Stomach (tissue), 19 donors: ENCODE measurements at places on chromosomes 5 and 9. TPM values are rescaled to one million over a fixed set of nuclear protein-coding genes. Genes with fewer than 3 reads are reported as not detected.
A peak's percentile ranks its signal among the peaks of the same experiment; 100 is the strongest.

GRCh38 chr9:70229579-70229978, 29.2 kb upstream of the SMC5 start:
- DNase-seq, result no peak

DNA sequence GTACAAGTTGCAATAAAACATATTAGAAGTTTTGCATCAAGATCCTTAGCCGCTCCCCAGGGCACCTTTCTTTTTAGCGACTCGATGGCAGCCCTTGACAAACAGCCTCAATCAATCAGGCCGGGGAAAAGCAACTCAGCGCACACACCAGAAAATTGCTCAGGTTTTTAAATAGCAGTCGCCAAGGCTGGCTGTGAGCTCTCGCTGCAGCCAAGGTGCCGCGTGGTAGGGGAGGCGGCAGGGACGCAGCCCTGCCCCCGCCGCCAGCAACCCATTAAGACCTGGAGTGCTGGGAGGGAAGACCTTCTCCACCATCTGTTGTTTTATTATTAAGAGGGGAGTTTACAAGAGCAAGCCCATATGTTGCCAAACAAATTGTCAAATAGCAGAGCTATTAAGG, 22.6 kb downstream of the ASS1 start:
- peak; percentile 59 for DNase-seq

DNA sequence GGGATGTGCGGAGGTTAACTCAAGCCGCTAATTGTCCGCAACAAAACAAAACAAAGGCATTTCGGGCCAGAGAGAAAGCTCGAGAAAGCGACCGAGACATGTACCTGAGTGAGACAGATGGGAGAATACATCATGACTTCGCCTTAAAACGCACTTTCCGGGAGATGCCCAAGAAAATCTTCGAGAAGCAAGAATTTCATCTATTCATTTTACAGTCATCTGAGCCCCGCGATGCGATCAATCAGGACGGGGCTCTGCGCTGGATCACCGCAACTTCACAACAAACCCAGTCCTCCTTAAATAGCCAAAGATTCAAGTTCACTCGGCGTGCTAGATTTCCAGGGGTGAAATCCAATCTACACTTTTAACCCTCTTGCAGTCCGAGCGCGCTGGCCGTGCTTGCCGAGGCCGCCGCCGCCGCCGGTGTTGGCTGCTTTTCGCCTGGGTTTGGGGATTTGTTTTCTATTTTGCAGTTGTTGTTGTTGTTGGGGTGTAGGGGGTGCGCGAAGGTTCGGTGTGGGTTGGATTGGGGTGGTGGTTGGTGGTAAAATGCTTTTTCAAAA, 482 bp downstream of the NFIB start:
- peak; percentile 77 for DNase-seq

GRCh38 chr5:603081-603998, 8.8 kb upstream of the CEP72 start:
- peak; percentile 21 for DNase-seq

DNA sequence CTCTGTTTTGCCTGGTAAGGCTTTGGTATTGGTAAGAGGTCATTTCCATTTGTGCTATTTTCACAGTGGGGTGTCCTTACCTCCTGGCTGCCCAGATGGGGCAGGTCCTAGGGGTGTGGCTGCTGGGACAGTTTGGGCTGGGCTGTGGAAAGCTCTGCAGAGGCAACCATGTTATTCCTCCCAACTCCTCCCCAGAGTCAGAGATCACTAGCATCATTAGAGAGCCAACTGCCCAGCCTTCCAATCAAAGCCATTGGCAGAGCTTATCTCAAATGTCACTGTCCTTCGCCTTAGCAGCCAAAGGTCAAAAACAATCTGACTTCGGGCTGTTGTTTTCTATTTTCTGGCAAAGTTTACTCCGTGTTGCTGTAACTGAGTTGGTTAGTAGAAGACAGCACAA, 33.6 kb upstream of the HRH2 start:
- no peak for DNase-seq

DNAH5 gene
- polyA plus RNA-seq, result 0.61 TPM

GRCh38 chr9:126144196-126144595, 182.4 kb upstream of the MVB12B start:
- DNase-seq, result no peak

DNA sequence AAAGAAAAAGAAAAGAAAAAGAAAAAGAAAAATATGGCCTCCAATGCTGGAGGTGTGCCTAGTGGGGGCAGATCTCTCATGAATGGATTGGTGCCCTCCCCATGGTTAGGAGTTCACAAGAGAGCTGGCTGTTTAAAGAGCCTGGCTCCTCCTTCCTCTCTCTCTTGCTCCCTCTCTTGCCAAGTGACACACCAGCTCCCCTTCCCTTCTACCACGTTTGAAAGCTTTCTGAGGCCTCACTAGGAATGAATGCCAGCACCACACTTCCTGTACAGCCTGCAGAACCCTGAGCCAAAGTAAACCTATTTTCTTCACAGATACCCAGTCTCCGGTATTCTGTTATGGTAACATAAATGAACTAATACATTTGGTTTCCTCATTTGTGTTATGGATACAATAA, 14.4 kb upstream of the GALNT10 start:
- DNase-seq, result no peak

DNA sequence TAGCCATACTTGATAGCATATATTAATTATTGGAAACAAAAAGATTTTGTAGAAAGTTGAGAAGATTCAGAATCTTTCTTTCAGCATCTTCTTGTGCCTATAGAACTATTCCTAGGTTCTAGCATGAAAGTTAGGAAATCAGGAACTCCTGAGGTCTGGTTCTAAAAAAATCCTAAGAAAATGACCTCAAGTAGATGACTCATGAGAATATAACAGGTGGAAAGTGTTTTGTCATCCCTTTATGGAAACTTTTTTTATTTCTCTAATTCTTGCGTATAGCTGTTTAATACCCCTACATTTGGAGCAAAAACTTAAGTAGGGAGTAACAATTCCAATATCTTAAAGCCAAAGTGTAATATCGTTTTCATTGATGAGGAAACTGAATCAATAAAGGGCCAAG, 574.1 kb downstream of the NR2F1-AS1 start:
- DNase-seq, result no peak

- peak; percentile 65 for DNase-seq
These were observed 188.2 kb downstream of the CRB2 start for GRCh38 chr9:123544007-123544827.

PLPP7 gene
- polyA plus RNA-seq, result 0.92 TPM

TRIM36 gene
- 6.0 TPM for polyA plus RNA-seq

DNA sequence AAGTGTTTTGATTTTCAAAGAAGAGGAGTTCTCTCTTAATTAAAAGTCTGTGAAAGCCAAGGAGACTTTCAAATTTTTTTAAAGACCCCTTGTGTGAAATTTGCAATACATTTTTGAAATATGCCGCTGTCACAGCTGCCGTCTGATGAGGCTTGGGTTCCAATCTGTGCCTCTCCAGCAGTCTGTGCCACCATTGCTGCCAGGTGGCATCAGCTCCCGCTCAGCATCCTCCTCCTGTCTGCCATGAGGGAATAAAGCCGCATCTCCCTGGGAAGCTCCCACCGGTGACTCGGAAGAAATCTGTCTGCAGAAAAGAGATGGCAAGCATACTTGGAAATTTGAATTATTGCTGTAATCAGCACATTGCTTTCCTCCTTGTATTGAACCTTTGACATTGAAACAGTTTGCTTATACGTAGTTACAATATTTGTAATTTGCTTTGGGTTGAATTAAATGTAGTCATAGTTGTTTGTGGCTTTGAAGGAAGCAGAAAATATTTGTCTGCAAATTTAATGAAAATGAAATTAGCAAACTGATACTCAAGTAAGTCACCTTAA, 145.7 kb upstream of the SNX2 start:
- DNase-seq, result no peak

GRCh38 chr5:65907135-65907534, 19.2 kb upstream of the ERBIN start:
- DNase-seq, result no peak

TNFSF15 gene
- polyA plus RNA-seq, result 0.31 TPM

ACTBL2 gene
- not detected for polyA plus RNA-seq

DNA sequence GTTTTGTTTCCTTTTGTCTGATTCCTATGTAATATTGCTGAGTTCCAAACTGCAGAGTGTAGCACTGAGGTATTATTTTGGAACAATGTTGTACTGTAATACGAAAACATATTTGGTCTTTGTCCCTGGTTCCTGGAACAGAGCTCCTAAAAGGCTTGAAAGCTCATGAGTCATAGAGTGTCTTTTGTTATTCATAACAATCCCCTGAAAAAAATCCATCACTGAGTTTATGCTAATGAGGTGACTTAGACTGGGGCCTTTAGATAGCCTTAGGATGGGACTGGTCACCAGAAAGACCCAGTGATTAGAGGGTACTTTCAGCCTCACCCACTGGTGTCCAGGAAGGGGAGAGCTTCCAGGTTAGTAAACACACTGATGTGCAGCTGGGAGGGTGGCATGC, 132.7 kb upstream of the POU5F2 start:
- DNase-seq, result no peak

- no peak for DNase-seq
These were observed 21.5 kb upstream of the ZBTB34 start for GRCh38 chr9:126838895-126839294.

TTC1 gene
- polyA plus RNA-seq, result 31.3 TPM
